ENCODE measurements at places on chromosomes 13 and 19.

GRCh38 chr13:97758317-97758716 lies 195.2 kb upstream of the IPO5 start:
- no peak for DNase-seq

- DNase-seq, result no peak
Measured at GRCh38 chr19:55441319-55441691, 1.8 kb downstream of the SHISA7 start.

GRCh38 chr13:41639955-41640780 lies 182.8 kb downstream of the RGCC start:
- DNase-seq, result no peak

GRCh38 chr13:110387451-110388107 lies 80.5 kb downstream of the COL4A2 start:
- DNase-seq, result no peak

DNA sequence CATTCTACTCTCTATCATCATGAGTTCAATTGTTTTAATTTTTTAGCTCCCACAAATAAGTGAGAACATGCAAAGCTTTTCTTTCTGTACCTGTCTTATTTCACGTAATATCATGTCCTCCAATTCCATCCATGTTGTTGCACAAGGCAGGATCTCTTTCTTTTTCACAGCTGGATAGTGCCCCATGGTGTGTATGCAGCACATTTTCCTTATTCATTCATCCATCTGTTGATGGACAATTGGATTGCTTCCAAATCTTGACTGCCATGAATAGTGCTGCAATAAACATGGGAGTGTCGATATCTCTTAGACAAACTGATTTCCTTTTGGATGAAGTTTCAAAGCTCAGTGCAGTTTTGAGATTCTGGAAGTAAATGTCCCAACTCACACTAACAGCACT lies 326.9 kb downstream of the FGF9 start:
- no peak for DNase-seq

GRCh38 chr13:105798541-105798940 lies 736.9 kb downstream of the EFNB2 start:
- no peak for DNase-seq

- peak; percentile 89 for DNase-seq
Measured at GRCh38 chr19:48835734-48836088, 580 bp downstream of the HSD17B14 start.

- no peak for DNase-seq
Measured at GRCh38 chr13:25068810-25069209, 27.1 kb upstream of the PABPC3 start.

DNA sequence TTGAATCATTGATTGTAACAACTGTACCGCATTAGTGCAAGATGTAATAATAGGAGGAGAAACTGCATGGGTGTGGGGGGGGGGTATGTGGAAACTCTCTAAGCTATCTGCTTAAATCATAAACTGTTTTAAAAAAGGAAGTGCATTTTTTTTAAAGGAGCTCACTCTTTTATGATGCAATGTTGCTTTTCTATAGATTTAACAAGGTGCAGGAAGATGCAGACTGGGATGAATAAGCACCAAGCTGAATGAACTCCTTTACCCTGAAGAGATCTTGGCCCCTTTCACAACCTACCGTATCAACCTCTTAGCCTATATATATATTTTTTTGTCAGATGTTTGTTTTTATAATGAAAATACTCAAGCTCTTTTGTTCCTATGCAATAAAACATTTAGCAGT lies 95.9 kb downstream of the AKAP11 start:
- no peak for DNase-seq

GRCh38 chr13:44726778-44727177 lies 150.6 kb upstream of the TSC22D1 start:
- DNase-seq, result no peak

GRCh38 chr13:26973946-26974345 lies 197.7 kb downstream of the USP12 start:
- DNase-seq, result no peak

DNA sequence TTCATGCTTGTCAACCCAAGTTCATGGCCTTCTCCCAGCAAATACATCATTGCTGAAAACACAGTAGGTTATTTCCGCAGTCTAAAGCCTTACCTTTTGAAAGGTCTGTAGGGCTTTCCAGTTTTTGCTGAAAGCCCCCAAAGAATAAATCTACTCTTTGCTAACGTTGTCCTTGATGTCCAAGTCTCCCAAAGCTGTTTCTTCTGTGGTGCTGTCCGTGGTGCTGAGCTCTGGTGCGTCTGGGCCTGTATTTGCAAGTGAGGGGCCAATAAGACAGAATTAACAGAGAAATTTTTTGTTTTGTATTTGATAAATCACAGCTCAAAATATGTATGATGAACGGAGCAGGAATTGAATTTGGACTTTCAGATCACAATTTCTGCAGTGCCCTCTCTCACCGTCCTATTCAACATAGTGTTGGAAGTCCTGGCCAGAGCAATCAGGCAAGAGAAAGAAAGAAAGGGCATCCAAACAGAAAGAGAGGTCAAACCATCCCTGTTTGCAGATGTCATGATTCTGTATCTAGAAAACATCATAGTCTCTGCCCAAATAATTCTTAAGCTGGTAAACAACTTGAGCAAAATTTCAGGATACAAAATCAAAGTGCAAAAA lies 9.8 kb upstream of the LGALS16 start:
- no peak for DNase-seq

DNA sequence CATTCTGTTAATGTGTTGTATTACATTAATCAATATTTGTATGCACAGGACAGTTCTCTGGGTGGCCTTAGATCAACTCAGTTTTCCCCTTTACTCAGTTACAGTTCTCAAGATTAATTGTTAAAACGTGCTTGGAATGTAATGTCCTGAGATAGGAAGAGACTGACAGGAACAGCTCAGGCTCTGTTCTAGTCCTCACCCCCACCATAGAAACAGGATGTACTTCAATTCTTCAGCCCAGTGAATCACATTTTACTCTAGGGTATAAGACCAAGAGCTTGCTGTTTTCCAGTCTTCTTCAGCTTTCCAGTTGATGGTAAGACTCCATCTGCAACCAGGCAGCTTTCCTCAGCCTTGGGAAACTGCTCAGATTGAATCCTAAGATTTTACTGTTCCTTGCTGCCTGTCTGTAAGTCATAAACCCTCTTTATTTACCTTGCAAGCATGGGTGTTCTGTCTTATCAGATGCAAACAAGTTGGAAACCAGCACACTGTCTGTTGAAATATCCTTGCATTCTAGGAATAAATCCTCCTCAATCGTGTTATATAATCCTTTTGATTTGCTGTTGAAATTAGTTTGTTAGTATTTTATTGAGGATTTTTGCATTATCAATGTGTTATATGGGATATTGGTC lies 836.9 kb upstream of the PCDH9 start:
- DNase-seq, result no peak

- DNase-seq, result no peak
Measured at GRCh38 chr19:39839678-39840327, 5.8 kb upstream of the DYRK1B start.

GRCh38 chr13:110103534-110103933 lies 203.4 kb downstream of the COL4A1 start:
- DNase-seq, result no peak

GRCh38 chr19:16856091-16856490 lies 26.9 kb downstream of the SIN3B start:
- no peak for DNase-seq

Data from NCI-H446 (cell line).